NCI-H226 (cell line): ENCODE measurements at places on chromosomes 1 and 21.

- no peak for DNase-seq
These were observed 537 bp upstream of the KLHL17 start for GRCh38 chr1:959731-960362.

GRCh38 chr1:165852871-165853270 is 25.5 kb downstream of the UCK2 start:
- no peak for DNase-seq

GRCh38 chr21:29718081-29718815 is 221.5 kb downstream of the GRIK1 start:
- DNase-seq: no peak

DNA sequence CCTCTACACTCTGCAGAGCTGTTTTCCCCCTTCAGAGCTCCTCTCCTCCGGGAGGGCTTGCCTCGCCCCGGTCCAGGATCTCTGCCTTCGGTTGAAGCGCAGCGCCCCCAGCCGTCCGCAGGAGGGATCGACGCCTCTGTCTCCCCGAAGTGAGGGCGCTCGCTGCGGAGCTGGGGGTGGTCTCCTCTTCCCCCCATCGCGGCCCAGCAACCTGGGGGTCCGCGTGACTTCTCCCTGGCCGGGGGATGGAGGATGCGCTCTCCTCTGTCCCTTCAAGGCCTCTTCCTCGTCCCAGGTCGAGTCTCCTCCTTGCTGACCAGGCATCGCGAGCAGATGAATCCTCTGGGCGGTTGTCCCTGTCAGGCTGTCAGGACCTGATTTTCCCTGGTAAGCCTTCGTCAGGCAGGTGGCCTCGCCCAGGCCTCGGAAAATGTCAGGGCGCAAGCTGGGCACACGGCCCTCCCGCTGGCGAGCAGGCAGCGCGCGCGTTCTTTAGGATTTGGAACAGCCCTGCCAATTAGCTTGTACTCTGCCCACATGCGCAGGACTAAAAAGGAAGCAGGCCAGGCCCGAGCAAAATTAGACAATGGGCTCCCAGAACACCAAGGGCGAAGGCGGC is 90.5 kb downstream of the EDEM3 start:
- DNase-seq: no peak

- no peak for DNase-seq
These were observed 250.4 kb downstream of the PTBP2 start for GRCh38 chr1:96971849-96972602.

DNA sequence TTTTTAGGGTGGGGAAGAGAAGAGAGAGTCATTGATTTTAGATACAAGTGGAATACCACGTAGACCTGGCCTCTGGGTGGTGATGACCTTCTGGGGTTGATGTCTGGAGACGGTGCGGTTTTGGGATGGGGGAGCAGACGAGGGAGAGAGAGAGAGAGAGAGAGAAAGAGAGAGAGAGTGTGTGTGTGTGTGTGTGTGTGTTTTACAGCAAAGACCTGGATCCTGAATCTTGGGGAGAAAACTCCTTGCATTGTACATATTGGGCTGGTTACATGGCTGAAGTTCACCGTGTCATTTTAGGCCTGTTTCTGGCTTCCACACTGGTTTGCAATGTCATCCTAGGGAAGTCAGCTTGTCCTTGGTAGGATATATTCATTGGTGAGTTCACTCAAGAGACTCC is 89.0 kb downstream of the GALNT2 start:
- no peak for DNase-seq

- no peak for DNase-seq
These were observed 57.9 kb downstream of the ACBD6 start for GRCh38 chr1:180444522-180444921.

- DNase-seq: peak; percentile 98
These were observed 46.8 kb upstream of the WASF2 start for GRCh38 chr1:27536767-27537166.

- DNase-seq: no peak
These were observed 37.0 kb downstream of the PKP1 start for GRCh38 chr1:201320168-201320788.

- DNase-seq: no peak
These were observed 47.4 kb downstream of the PHC2 start for GRCh38 chr1:33383489-33383888.

GRCh38 chr1:170711682-170712081 is 47.8 kb downstream of the PRRX1 start:
- DNase-seq: no peak

DNA sequence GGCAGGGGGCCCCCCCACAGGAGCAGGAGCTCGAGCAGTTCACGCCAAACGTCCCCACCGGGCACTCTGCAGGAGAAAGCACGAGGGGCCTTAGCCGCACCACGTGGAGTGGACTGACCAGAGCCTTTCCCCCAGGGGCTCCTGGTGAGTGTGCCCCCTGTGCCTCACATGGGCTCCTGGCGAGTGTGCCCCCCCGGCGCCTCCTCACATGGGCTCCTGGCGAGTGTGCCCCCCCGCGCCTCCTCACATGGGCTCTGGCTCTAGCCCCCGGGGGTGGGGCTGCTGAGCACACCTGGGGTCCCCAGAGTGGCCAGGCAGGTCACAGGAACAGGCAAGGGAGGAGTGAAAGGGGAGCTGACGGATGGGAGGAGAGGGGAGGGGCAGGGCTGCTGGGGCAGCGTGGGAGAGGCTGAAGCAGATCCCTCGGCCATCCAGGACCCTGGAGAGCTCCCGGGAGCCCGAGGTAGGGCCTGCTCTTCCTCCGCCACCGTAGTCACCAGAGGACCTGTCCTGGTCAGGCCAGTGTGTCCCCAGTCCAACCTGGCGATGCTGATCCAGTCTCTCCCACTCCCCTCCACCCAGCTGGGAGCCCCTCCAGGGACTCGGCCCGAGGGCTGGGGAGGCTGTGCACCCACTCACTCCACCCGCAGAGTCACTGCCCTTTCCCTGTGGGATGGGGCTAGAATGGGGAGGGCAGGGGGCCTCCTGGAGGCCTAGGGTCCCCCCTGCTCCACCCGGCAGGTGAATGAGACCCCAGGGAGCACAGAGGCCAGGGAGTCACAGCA is 47.6 kb downstream of the ARHGEF16 start:
- DNase-seq: no peak

DNA sequence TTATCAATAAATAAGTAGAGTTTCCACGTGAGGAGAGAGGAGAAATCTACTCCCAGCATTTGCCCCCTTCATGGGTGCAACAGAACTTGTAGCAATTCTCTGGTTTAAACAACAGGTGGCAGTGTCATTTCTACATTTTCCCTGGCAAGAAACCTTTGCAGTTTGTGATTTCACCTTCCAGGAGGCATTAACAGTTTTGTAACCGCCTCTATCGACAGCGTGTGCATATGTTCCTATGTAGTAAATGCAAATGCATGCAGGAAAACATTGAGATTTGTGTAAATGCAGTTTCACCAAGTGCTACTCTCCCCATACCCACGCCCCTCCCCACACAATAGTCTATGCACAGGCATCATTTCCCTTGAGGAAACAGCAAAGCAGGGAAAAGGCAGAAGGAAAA is 494.7 kb downstream of the SMYD3 start:
- DNase-seq: peak; percentile 30

DNA sequence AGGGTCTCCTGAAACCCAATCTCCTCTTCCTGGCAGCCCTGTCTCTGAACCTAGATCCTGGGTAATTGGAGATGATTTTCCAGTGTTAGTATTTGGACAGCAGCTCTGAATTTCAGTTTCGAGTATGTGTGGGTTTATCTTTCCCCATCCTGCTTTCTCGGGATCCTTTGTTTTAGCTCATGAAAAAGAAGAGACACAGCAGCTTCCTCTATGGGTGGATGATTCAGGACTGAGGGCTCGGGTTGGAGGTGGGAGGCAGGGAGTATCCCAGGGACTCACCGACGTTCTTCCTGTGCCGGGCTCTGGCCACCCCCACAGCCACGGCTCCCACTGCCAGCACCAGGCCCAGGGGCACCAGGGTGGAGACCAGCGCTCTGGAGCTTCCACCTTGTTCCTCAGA is 10.4 kb upstream of the FCMR start:
- DNase-seq: no peak

DNA sequence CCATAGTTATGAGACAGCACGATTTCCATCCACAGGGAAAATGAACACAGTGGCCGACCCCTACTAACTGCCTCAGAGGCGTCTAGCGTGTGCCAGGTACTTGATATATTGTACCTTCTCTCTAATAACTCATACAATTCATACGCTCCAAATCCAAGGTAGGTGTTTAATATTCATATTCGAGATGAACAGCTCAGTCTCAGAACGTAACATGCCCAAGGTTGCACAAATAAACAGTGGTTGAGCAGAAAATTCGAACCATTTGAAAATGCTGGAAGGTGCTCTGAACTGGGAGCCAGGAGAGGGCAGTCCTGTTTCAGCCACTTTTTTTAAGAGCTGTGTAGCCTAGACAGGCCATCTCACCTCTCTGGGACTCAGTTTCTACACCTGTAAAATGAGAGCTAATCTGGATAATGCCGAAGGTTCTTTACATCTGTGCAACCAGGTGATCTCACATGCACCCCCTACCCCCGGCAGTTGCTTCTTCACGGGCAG is 7.9 kb downstream of the SLC45A3 start:
- no peak for DNase-seq

- peak; percentile 84 for DNase-seq
These were observed 255.9 kb downstream of the NFIA start for GRCh38 chr1:61337981-61338848.

- DNase-seq: no peak
These were observed 1.1 kb downstream of the AKR1A1 start for GRCh38 chr1:45551684-45552083.

DNA sequence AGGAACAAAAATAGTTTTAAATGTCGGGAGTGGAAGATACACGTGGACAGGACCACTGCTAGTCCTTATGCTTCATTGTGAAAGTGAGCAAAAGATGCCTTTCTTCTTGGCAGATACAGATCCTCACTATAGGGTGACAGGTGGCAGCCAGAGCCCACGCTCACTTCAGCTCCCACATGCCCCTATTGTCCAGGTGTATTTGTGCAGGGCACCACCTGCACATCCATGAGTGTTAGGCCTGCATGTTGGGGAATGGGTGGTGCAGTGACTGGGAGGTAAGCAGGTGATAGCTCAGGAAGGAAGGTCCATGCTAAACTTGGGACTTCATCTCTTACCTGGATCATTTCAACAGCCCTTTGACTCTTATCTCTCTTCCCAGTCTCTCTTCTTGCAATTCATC is 27.4 kb downstream of the SLC5A9 start:
- no peak for DNase-seq

GRCh38 chr1:184210031-184210430 is 158.5 kb downstream of the TSEN15 start:
- no peak for DNase-seq

DNA sequence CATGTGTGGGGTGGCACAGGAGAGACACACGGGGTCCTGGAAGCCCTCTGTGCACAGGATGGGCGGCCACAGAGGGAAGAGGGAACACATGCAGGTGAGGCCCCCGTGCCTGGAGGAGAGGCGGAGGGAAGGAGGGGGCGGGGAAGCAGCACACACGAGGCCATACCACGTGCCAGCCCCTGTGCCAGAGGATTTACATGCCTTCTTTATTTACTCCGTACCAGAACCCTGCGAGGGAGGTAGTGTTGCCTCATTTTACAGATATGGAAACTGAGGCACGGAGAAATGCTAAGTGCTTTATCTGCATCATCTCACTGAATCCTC is 56.1 kb downstream of the ARHGEF10L start:
- DNase-seq: no peak

- no peak for DNase-seq
These were observed 618 bp downstream of the SH3BGR start for GRCh38 chr21:39452207-39452969.

DNA sequence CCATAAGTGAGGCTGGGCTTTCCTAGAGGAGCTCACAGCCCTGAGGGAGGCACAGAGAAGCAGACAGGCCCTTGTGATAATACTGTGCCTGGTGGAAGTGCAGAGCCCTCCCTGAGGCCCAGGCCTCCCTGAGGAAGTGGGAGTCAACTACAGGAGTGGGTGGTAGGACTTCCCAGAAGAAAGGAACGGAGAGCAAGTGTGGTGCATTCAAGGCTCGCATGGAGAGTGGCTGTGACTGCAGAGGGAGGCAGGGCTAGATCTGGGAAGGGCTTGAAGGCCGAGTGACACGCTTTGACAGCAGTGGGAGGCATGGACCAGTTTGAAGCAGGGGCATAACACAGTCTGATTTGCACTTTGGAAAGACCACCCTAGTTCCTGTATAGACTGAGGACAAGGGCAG is 37.3 kb downstream of the AZIN2 start:
- no peak for DNase-seq

DNA sequence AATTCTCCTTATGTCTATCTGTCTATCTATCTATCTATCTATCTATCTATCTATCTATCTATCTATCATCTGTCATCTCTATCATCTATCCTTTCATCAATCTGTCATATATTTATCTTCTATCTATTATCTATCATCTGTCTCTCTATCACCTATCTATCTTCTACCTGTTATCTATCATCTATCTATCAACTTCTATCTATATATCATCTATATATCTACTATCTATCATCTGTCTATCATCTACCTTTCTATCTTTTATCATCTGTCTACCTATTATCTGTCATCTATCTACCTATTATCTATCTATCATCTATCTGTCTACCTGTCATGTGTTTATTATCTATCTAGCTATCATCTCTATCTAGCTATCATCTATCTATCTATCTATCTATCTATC is 124.7 kb upstream of the C1orf174 start:
- no peak for DNase-seq

DNA sequence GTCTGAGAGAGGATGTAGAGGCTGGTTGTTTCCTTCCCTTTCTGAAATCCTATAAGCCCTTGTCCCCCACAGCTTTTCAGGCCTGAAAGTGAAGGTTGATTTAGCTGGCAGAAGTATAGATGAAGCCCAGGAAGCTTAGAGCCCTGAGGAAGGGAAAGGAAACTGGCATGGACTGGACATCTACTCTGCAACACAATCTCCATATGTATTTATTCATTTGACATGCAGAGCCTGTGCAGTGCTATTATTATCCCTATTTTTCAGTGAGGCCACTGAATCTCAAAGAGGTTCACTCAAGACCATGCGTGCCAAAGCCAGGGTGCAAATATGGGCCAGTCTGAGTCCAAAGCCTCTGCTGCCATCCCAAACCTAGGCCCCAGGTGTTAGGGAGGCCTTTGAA is 78.5 kb upstream of the KCND3 start:
- DNase-seq: no peak

- no peak for DNase-seq
These were observed 521.1 kb upstream of the BEND5 start for GRCh38 chr1:49297783-49298182.

GRCh38 chr1:53562981-53563379 is 103.8 kb downstream of the DMRTB1 start:
- no peak for DNase-seq

GRCh38 chr1:109113590-109114341 is at the start of gene ELAPOR1:
TSS of gene ELAPOR1 (plus strand) at chr1:109114115. CDS start at chr1:109114184, 69 bp downstream.
- DNase-seq: no peak

- DNase-seq: peak; percentile 56
These were observed 8.5 kb upstream of the BSND start for GRCh38 chr1:54989968-54990810.
